ENCODE measurements at places on chromosomes 3 and 15.

DNA sequence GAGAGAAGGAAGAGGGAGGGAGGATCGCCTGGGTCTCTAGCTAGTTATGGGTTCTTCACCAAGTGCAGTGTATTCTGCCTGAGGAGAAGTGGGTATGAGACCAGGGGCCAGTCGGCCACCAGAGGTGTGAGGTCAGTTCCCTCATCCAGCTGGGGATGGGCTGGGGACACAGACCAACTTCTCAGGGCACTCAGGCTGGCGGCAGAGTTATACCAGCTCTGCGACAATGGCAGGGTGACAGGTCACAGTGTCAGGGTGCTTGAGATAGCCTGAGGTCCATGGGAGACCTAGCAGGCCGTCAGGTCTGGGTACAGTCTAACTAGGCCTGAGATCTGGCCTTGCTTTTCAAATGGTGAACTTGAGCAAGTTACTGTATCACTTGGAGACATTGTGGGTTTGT lies 31.4 kb upstream of the PLXNA1 start:
- DNase-seq: no peak

DNA sequence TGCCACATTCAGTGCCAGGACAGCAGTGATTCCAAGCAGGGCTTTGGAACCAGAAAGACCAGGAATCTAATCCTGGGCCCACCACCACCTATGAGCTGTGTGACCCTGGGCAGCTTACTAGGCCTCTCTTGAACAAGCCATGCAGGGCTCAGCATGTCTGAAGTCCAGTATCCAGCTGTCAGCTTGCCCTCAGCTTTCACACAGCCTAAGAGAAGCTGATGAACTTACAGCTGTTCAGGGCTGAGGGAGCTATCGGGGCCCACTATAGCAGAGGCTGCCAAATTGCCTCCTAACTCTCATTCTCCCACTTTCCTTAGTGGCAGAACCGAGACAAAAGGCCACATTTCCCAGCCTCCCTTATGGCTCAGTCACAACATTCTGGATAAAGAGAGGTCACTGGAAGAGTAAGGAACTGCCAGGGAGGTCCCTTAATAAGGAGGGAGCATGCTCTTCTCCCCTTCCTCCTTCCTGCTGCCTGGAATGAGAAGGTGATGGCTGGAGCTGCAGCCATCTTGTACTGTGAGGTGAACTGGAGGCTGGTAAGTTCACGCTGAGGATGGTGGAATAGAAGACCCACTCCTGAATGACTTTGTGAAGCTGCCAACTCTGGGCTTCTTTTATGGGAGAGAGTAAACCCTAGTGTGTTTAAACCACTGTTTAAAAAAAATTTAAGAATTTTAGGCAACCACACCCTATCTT lies 34.5 kb downstream of the FEM1B start:
- no peak for DNase-seq

DNA sequence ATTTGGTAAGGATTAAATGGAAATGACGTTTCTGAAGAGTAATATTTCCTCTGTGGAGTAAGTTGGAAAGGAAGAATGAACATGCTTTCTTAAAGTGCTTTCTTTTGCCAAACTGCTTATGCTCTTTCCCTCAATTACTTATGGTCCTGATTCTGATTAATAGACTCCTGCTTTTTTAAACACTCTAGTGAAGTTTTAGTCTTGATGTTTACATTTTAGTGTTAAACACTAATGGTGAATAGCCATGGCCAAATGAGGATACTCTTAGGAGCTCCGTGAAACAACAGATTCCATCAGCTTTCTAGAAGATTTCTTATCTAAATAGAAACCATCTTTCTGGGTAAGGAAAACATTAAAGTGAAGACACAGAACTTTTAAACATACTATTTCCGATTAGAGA lies 117.6 kb downstream of the P3H2 start:
- DNase-seq: no peak

DNA sequence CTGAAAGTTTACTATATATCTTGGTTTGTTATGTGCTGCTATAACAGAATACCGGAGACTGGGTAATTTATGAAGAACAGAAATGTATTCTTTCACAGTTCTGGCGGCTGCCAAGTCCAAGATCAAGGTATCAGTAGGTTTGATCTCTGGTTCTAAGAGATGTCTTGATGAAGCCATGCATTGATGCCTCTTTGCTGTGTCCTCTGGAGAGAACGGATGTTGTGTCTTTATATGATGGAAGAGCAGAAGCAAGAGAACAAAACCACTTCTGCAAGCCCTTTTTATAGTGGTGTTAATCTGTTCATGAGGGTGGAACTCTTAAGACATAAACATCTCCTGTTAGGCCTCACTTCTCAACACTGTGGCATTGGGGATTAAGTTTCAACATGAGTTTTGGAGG lies 62.7 kb downstream of the TCF12 start:
- DNase-seq: no peak

DNA sequence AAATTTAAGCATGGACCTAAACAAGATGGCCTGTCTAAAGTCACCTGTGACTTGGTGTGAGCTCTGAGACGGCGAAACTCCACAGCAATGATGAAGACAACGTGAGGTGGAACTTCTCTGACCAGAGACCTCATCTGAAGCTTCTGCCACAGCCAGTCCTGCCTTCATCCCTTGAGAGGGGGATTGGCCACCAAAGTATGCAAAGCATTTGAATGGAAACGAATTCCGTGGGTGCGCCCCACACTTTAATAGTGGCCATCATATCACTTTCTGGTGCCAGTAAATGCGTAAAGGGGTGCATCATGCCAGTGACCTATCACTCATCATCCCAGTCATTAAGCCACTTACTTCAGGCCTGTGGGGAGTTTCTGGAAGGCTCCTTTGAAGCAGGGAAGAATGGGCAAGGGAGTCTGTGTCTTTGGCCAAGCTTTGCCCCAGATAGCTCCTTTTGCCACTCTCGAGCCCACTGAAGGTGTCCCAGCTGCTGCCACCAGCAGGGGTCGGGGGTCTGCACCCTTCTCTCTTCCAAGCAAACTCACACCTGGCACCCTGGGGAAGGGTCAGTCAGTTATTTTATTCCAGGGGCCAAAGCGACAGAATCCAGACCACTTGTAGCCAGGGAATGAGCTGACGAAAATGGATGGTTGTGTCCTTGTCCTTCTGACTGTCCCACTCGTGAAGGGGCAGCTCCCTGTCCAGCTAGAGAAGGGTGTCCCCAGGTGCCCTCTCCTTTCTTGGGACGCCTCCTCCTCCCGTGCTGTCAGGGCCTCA lies 17.7 kb downstream of the MUC20 start:
- no peak for DNase-seq

- DNase-seq: no peak
These were observed 213.0 kb downstream of the PDCD6IP start for GRCh38 chr3:34011171-34012101.

- no peak for DNase-seq
These were observed 180.3 kb upstream of the TSC22D2 start for GRCh38 chr3:150227839-150228238.

GRCh38 chr3:171842864-171843518 lies at the start of gene TMEM212:
Gene TMEM212 (plus strand): TSS chr3:171843349. CDS start chr3:171843384, 35 bp downstream.
- no peak for DNase-seq

- DNase-seq: no peak
These were observed 99.5 kb downstream of the SNRPN start for GRCh38 chr15:25054329-25054728.

- DNase-seq: no peak
These were observed 20.5 kb downstream of the FAM240A start for GRCh38 chr3:46632792-46633191.

DNA sequence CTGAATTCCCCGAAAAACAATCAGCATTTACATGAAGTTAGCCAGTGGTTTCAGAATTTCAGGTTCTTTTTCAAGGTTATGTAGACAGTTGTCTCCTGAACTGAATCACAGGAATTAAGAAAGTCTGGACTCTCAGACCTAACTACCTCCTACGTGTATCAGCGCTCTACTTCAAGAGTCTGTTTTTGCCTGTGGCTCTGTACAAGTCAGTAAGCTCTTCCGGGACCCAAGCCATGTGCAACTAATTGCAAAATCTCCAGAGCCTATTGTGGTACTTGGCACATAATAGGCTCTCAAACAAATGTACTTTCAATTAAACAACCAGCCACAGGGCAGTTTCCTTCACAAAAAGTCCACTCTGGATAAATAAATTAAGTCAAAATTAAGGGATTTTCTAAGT lies 414.2 kb downstream of the PDCD6IP start:
- no peak for DNase-seq

- no peak for DNase-seq
These were observed 115.2 kb upstream of the TP63 start for GRCh38 chr3:189516039-189516438.

DNA sequence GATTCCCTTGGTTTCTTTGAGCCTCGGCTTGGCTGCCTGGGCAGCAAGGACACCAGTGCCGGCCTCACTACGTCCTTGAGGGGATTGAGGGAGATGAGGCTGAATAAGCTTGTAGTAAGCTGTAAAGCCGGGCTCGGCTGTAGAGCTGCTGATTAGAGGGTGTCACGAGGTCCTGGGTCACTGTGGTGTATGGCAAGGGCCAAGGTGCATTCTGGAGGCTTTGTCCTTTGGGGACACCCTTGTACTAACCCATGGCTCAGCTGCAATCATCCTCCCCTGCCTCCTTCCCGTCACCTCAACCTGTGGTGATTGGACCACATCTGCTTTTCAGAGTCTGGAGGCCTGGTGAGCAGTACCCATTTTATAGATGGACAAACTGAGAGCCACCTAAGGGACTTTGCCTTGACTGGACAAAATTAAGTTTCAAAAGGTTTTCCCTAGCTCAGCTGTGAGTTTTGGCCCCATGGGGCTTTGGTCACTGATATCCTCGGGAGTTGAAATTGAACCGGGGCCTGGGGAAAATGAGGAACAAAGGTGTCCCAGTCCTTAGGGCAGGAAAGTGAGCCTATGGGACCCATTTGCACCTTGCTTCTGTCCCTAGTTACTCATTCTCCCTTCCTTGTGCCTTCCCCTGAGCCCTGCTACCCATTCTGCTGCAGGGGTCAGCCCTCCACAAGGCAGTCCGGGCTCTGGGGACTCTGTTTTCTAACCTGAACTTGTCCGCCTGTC lies 2.4 kb downstream of the SLC6A6 start:
- DNase-seq: no peak

GRCh38 chr15:49645941-49646340 lies 25.1 kb downstream of the DTWD1 start:
- no peak for DNase-seq

DNA sequence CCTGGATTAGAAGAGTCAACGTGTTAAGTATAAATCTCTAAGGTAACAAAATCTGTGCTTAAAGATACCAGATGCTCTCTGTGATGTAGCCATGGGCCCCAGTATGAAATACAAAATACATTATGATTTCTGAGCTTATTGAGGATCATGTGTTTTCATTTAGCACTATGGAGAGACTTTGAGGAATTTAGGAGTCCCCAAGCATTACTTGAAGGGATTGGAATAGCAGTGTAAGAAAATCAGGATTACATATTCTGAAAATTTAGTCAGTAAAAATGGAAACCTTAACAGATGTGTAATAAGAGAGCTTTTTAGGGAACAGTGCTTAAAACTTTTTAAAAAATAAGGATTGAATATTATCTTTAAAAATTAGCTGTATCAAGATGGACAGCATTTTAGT lies 35.5 kb downstream of the ECT2 start:
- no peak for DNase-seq

GRCh38 chr15:77554306-77555080 lies 78.2 kb downstream of the LINGO1 start:
- no peak for DNase-seq

DNA sequence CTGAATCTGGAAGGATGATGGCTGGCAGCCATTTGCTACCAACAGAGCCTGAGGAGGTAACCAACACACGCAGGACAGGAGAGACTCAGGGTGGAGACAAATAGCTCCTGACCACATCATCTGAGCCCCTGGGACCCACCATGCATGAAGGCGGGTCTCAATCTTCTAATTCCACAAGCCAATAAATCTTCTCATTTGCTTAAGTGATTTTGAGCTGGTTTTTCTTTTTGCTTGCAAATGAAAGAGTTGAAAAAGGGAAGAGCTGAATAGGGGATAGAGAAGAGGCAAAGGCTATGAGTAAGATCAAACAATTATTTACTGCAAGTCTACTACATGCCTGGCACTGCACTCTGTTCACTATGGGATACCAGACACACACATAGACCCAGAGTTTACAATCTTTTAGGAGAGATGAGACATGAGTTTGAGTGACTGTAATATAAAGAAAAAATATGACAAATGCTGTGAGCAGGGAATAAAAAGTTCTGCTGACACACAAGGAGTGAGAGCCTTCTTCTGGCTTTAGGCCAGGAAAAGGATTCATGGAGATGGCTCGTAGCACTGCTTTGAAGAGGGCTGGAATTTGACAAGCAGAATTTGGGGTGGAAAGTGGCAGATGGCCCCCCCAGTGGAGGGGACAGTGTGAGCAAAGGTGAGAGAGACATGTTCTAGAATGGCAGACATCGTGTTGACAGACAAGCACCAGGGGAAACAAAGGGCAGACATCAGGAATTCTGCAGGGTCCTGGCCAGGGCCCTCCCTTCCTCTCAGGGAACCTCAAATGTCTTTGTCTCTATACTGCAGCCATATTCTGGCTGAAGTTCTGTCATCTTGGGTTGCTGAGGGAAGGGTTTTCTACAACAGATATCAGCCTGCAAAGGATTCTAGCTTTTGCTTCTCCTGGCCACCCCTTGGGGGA lies 69.8 kb upstream of the WNT5A start:
- no peak for DNase-seq

DNA sequence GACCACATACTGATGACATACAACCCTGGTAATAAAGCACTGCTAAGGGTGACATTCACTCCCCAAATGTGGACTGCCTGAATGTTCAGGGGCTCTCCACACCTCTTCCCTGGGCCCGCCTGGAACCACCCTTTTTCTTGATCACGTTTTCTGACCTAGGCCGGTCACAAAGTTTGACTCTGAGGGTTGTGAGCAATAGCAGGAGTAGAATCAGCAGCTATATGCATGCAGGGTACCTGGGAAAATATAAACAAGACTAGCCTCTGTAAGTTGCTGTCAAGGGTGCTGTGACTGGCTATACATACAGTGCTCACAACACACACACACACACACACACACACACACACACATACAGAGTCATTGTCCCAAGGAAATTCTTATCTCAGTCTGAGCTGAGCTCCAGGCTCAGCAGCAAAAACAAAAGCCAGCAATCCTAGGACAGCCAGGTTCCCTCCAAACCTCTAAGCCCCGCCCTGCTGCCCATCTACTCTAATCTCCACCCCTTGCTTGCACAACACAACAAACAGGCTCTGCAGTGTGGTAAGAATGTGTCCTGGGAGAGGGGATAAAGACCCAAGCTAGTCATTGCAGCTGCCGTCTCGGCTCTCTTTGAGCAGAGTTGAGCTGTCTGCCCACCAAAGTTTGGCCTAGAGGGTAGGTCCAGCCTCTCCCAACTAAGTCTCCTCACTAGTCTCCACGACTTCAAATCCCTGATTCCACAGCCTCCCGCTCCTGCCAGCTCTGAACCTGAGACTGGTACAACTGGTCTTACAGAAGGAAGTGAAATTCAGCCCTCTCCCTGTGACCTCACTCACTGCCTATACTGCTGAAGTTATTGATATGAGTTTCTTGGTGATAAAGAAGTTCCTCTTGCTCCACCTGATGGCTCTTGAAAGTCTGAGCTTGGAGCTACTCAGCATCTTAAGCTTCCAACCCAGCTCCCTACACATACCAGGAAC lies 2.2 kb downstream of the BMF start:
- no peak for DNase-seq

GRCh38 chr3:52730681-52731080 lies 24.8 kb downstream of the SPCS1 start:
- no peak for DNase-seq

- DNase-seq: no peak
These were observed 66.7 kb downstream of the BBX start for GRCh38 chr3:107589454-107589853.

All from right renal cortex interstitium (tissue), 3 donors.